Hindlimb muscle (tissue), 1 donor: ENCODE measurements at places on chromosomes 2 and 18. TPM values are rescaled to one million over a fixed set of nuclear protein-coding genes. Genes with fewer than 3 reads are reported as not detected.

Gene LAMA1
- 1.2 TPM for polyA plus RNA-seq

Gene POTEJ
- 0.06 TPM for polyA plus RNA-seq

Gene COMMD1
- 43.4 TPM for polyA plus RNA-seq

Gene MAL
- 5.2 TPM for polyA plus RNA-seq

Gene EVX2
- polyA plus RNA-seq, result not detected

Gene DNAJC5G
- 0.34 TPM for polyA plus RNA-seq

Gene AAMP
- 107 TPM for polyA plus RNA-seq

Gene DSC2
- polyA plus RNA-seq, result 8.9 TPM

Gene NEB
- polyA plus RNA-seq, result 1,512 TPM

Gene C2orf92
- 20.0 TPM for polyA plus RNA-seq

Gene GDF7
- polyA plus RNA-seq, result 0.25 TPM

Gene SEPTIN10
- polyA plus RNA-seq, result 74.4 TPM

Gene MRO
- 0.39 TPM for polyA plus RNA-seq

Gene ERMN
- polyA plus RNA-seq, result not detected

Gene TP53I3
- polyA plus RNA-seq, result 32.6 TPM

Gene SUPT7L
- 33.8 TPM for polyA plus RNA-seq

Gene MIB1
- 46.1 TPM for polyA plus RNA-seq

Gene PXDN
- 140 TPM for polyA plus RNA-seq

Gene SERPINB2
- polyA plus RNA-seq, result 0.85 TPM

Gene ASIC4
- 0.48 TPM for polyA plus RNA-seq

Gene BCL2L11
- polyA plus RNA-seq, result 12.6 TPM

Gene TMEFF2
- polyA plus RNA-seq, result 18.6 TPM

Gene LCT
- polyA plus RNA-seq, result not detected

Gene POTEI
- 0.04 TPM for polyA plus RNA-seq

Gene FAM228B
- polyA plus RNA-seq, result 15.6 TPM

Gene TUBA3E
- polyA plus RNA-seq, result not detected

Gene RAPGEF4
- polyA plus RNA-seq, result 2.5 TPM

Gene SCG2
- not detected for polyA plus RNA-seq

Gene KLHL14
- 0.06 TPM for polyA plus RNA-seq

Gene EMX1
- not detected for polyA plus RNA-seq

Gene ABCB11
- polyA plus RNA-seq, result not detected

Gene ICA1L
- 10.9 TPM for polyA plus RNA-seq

Gene C2orf66
- polyA plus RNA-seq, result 0.23 TPM

Gene G6PC2
- not detected for polyA plus RNA-seq

Gene GKN2
- polyA plus RNA-seq, result not detected

Gene ST6GAL2
- 3.6 TPM for polyA plus RNA-seq

Gene GPR45
- polyA plus RNA-seq, result not detected

Gene SLC4A3
- polyA plus RNA-seq, result 12.8 TPM

Gene GAREM1
- polyA plus RNA-seq, result 8.1 TPM

Gene RMND5A
- polyA plus RNA-seq, result 36.6 TPM

Gene TCF7L1
- polyA plus RNA-seq, result 36.3 TPM

Gene RNF125
- 16.0 TPM for polyA plus RNA-seq

Gene SIX3
- not detected for polyA plus RNA-seq

Gene CRYGD
- not detected for polyA plus RNA-seq

Gene ARHGAP25
- 3.7 TPM for polyA plus RNA-seq

Gene LYPD6B
- polyA plus RNA-seq, result 0.18 TPM

Gene CXCR1
- not detected for polyA plus RNA-seq
